Activated CD8-positive, alpha-beta memory T cell treated with anti-CD3 and anti-CD28 coated beads for 24 hours (primary cell): ENCODE measurements at places on chromosomes 4 and X.
A peak's percentile ranks its signal among the peaks of the same experiment; 100 is the strongest.

GRCh38 chrX:56031409-56031808 lies 200.7 kb upstream of the KLF8 start:
- DNase-seq = no peak

GRCh38 chrX:9233141-9233540 lies 199.2 kb upstream of the FAM9B start:
- no peak for DNase-seq

DNA sequence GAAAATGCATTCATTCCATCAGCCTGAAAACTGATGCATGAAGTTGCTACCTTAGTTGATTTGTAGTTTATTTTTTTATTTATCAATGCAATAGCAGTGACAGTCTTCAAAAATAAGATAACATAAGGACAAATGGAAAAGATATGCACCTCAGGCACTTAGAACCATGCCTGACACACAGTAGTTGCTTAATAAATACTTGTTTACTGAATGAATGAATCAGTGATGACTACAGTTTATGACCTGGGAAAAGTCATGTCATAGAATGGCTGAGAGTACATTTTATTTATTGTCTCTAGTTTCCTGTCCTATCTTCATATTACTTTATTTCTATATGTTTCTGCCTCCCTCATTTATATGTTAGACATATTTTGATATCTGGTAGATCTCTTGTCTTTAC lies 171.8 kb downstream of the TLL1 start:
- no peak for DNase-seq

- no peak for DNase-seq
Measured at GRCh38 chr4:39067451-39067850, 5.4 kb downstream of the KLHL5 start.

DNA sequence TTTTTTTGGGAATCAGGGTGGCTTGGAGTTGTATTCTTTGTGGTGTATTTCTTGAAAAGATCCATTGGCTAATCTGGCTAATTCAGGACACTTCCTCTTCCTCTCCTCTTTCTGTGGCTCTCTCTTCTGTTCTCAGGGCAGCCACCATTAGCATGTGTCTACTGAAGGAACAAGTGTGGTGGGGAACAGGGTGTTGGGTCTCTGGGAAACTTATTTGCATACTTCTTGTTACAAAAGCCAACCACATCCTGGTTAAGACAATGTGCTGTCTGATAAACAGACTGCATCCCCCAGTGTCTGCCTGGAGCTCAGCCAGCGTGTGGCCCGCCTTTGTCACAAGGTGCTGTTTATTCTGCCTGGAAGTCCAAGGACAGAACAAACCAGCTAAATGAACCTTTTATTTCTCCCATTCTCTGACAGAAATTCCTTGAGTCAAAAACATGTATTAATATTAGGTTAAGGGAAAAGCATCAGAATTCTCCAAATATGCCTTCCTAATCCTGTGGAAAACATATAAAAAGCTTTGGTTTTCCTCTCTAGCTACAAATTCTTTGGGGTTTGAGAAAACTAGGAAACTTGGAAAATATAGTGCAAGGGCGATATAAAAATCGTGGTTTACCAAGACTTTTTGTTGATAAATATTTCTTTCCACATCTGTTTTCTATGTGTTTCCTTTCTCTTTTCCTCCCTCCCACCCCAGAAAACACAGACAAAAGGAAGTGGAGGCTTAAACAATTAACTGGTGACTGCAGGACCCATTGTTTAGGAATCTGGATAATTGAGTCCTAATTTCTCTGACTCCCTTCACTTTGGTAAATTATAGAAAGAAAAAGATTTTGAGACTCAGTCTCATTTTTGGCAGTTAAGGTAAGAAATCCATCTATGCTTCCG lies 203.6 kb downstream of the SPRY1 start:
- DNase-seq = peak; percentile 63

DNA sequence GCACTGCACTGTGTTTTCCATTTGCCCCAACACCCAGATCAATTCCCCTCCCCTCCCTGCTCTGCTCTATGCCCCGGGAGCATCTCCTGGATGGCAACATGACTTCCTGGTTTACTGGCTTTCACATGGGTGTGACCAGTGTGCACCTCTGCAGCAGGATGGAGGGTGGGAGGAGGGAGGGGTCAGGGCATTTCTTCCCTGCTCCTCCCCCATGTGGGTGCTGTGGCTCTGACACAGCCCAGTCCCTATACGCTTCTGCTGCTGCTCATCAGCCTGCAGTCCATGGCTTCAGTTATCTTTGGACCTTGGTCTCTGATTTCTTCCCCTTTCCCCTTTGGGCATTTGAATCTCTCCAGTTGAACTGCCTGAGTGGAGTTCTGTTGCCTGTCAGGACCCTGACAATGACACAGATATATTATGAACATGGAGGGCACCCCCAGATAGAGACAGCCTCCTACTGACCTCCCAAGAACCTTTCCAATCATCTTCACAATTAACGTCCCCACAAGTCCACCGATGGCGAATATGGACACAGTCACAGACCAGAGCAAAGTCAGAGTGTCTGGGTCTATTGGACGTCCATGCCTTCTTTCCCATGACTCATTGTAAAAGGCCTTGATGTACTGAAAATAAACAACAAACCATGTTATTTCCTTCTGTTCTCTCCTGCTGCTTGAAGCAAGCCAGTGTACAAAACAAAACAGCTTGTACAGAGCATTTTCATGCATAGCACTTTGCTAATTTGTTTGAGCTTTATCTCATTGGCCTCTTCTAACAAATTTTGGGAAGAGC lies 24.8 kb downstream of the SLC2A9 start:
- DNase-seq = no peak

GRCh38 chrX:135421932-135422809 lies at the start of gene SMIM10L2A:
SMIM10L2A (plus strand) TSS chrX:135421944; CDS start chrX:135422132, 188 bp downstream.
- no peak for DNase-seq

GRCh38 chrX:38482183-38482582 lies 79.2 kb upstream of the TSPAN7 start:
- no peak for DNase-seq

DNA sequence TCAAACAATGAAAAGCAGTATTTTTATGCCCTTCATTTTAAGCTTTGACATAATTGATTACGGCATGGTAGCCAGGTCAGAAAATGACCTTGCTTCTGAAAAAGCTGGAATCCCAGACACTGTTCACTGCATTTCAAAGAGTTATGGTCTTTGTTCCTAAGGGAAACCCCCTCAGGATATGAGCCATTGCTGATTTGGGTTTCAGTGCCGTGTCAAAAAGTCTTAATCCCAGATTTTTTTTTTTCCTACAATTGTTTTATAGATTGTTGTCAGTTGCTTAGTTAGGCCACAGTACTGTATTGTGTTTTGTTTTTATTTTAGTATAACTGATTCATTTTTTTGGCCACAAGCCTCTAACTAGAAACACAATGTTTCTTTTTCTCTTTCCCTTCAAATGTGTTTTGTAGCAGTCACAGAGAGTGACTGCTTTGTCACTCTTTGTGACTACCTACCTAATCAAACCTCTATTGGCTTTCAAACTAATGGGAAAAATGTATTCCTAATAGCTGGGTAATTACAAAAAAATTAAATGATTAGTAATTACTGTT lies 10.3 kb downstream of the WDR44 start:
- DNase-seq = no peak

GRCh38 chrX:8815460-8816065 lies 14.4 kb upstream of the FAM9A start:
- DNase-seq = no peak

DNA sequence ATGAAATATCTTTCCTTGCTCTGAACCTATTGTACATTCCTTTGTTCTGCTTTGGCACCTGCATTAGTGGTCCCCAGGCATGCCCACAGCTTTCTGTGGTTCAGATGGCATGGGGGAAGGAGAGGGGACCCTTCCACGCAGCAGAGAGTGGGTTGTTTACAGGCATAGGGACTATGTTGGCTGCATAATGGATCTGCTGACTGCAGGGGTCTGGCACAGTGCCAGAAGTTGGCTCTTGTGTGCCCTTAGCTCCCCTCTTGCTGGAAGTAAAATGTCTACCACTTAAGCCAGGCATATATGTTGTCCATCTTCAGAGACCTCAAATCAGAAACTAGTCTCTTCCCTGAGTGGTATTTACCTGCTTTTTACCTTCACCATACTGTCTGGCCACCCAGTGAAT lies 651.9 kb upstream of the PCDH7 start:
- DNase-seq = no peak

DNA sequence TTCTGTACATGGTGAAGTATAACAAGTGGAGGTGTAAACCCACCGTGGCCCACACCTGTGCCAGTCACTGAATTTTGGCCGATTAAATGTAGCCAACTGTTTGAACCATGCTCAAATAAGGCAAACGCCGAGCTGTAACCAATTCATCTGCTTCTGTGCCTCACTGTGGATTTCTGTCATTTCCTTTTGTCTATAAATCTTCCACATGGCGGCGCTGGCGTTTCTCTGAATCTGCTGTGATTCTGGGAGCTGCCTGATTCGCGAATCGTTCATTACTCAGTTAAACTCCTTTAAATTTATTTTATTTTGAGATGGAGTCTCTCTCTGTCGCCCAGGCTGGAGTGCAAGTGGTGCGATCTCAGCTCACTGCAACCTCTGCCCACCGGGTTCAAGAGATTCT lies 19.2 kb downstream of the SUPT20HL2 start:
- no peak for DNase-seq

DNA sequence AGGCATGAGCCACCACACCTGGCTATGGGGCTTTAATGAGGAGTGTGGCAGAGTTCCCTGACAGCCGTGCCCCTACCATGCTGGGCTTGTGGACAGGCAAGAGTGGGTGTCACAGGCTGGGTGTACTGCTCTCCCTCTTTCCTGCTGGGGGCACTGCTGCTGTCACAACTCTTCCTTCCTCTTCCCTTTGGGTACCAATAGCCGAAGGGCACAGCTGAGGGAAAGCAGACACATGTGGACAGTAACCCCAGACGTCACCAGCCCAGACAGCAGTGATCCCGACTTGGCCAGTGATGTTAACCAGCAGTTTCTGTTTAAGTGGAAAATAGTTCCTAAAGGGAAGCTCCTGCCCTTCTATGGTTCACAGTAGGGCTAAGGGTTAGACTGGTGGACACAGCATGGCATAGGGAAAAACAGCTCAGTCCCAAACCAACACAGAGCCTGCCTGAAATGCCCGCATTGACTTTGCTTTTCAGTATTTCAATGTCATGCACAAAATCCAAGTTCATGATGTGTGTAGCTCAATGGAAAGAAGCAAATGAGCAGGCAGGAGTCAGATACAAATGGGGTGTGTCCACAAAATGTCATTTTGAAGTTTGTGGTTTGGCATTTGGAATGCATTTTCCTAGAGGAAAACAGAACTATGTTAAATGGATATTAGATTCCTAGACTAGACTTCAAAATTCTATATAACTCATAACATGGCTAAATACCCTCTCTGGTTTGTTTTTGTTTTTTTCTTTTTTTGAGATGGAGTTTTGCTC lies 24.9 kb upstream of the DDX3X start:
- DNase-seq = no peak

GRCh38 chrX:130805903-130806302 lies 97.1 kb downstream of the ENOX2 start:
- no peak for DNase-seq

GRCh38 chrX:110847334-110847733 lies 51.7 kb upstream of the CHRDL1 start:
- DNase-seq = no peak

GRCh38 chr4:53490965-53491622 lies 100.2 kb downstream of the LNX1 start:
- DNase-seq = no peak
